ENCODE measurements at places on chromosomes 2 and 18. TPM values are rescaled to one million over a fixed set of nuclear protein-coding genes. Genes with fewer than 3 reads are reported as not detected.

- no peak for DNase-seq
Measured at GRCh38 chr2:37586663-37587317, 84.7 kb downstream of the CDC42EP3 start.

COL4A3 gene
- 23.3 TPM for total RNA-seq

POLR1A gene
- 67.6 TPM for total RNA-seq

DNA sequence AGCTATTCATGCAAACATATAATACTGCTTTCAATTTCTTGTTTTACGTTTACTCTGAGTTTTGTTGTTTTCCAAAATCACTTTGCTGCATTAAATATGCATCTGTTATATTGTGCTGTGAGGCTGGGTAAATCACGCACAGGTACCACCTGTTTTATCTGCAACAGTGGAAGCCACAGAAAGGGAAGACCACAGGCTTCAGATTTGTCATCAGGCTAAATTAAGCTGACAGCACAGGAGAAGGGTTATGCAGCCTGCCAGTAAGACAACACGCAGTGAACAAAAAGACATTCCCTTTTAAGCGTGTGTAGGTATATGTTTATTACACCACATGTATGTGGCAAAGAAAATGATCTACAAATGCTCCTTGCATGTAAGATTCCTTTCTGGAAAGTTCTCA lies 38.2 kb downstream of the ZNF516 start:
- DNase-seq, result no peak

UGT1A5 gene
- 21.3 TPM for total RNA-seq
